ENCODE measurements at places on chromosomes 1 and 21.
A peak's percentile ranks its signal among the peaks of the same experiment; 100 is the strongest.

DNA sequence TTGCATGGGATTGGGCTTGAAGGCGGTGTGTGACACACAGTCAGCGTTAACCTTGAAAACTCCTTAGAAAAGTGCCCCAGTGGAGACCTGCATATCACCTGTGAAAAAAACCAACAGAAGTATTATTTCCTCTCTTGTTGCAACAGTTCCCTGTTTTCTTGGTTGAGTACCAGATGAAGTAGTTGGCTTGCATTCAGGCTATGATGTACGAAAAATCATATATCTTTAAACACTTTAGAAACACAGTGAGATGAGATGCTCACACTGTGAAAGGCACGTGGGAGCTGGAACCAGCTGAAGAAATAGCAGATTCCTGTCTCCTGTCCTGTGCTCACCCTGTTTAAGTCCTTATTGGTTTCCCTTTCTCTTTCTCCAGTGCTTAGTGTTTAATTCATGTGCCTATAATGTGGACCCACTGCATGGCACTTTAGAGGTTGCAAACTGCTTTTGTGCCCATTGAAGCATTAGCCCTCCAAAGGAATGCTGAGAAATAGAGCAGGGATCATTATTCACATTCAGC, 2.8 kb downstream of the CAMK1G start:
- DNase-seq, result no peak

DNA sequence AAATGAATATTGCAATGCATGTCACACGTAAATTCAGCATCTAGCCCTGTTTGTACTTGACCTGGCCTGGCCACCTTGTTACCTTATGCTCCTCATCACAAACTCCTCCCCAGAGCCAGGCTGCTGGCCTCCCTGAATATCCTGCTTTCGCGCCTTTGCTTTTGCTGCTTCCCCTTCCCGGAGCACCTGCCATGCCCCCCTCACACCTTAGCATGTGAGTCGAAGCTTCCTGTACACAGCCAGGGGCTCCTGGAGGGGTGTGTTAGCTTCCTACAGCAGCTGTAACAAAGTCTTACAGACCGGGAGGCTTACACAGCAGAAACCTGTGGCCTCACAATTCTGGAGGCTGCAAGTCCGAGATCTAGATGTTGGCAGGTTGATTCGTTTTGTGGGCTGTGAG, 60.1 kb downstream of the TLR5 start:
- DNase-seq, result no peak

DNA sequence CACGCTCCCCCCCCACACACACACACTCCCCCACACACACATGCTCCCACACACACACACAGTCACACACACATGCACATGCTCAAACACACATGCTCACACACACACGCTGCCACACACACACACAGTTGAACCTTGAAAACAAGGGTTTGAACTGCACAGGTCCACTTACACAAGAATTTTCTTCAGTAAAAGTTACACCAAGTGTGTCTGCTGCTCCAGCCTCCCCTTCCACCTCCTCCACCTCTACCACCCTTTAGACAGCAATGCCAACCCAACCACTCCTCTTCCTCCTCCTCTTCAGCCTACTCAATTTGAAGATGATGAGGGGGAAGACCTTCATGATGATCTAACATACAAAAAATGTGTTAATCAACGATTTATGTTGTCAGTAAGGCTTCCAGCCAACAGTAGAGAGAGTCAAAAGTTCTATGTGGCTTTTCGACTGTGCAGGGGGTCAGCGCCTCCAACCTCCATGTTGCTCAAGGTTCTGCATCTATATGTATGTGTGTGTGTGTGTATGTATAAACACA, 26.8 kb downstream of the HSF2BP start:
- no peak for DNase-seq

DNA sequence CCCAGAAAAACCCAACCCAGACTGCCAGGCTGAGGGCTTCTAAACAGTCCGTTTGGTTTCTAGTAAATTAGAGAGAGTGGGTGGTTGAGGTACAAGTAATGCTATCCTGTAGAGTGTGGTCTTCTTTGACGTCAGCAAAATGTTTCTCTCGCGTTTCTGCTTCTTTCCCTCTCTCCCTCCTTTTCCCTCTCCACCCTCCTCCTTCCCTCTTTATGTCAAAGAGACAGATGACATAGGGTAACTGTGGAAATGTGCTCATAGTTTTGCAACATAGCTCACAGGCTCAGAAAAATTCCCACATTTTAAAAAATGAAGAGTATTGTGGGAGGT, 158.3 kb downstream of the TOMM20 start:
- DNase-seq, result no peak

- DNase-seq, result no peak
Observed at GRCh38 chr1:17097787-17098186, 21.5 kb downstream of the PADI2 start.

- DNase-seq, result no peak
Observed at GRCh38 chr1:24857507-24858133, 72.5 kb downstream of the RUNX3 start.

GRCh38 chr1:92425617-92426016, 61.1 kb downstream of the GFI1 start:
- no peak for DNase-seq

GRCh38 chr1:221806984-221807383, 65.1 kb upstream of the DUSP10 start:
- DNase-seq, result no peak

GRCh38 chr1:58361134-58361533, 185.4 kb downstream of the OMA1 start:
- DNase-seq, result no peak

GRCh38 chr1:153540394-153541361, at the start of gene S100A5:
Gene S100A5 (minus strand): TSS chr1:153540934. CDS start chr1:153540191, 743 bp downstream.
- peak; percentile 79 for DNase-seq

- no peak for DNase-seq
Observed at GRCh38 chr1:206577626-206578025, 34.6 kb downstream of the EIF2D start.

DNA sequence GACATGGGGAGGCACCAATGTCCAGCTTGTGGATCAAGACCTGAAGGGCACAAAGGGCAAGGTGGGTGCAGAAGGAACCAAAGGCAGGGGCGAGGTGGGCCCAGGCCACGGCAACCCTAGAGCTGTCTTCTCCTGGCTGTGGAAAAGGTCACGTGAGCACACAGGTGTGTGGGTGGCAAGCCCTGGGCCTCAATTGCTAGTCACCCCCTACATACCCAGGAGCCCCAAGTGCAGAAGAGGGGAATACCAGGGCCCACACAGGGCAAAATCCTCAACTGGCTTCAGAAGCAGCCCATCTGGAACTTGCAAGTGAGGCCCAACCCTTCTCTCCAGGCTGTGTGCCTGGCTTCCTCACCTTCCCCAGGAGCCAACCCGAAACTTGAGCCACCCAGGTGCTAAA, 25.6 kb downstream of the ZBTB17 start:
- DNase-seq, result no peak

- peak; percentile 8 for DNase-seq
Observed at GRCh38 chr1:72283307-72284083, 1.2 kb upstream of the NEGR1 start.

DNA sequence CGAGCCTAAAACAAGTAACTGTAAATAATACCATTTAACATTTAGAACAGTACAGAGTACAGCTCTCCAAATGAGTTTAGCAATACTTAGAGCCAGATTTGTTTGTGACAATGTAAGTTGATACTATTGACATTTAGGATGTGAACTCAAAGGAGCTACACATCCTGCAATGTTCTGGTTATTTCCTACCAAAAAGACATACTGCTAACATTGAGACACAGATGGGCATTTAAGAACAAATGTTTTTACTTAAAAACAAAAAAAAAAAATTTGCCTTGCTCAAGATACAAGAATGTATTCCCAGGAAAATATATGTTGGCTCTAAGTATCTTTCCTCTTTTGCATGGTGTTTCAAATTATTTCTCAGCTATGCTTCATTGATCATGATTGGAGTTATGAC, 1464.8 kb upstream of the PRMT6 start:
- DNase-seq, result no peak

GRCh38 chr1:228268881-228269265, 61.0 kb downstream of the OBSCN start:
- no peak for DNase-seq

DNA sequence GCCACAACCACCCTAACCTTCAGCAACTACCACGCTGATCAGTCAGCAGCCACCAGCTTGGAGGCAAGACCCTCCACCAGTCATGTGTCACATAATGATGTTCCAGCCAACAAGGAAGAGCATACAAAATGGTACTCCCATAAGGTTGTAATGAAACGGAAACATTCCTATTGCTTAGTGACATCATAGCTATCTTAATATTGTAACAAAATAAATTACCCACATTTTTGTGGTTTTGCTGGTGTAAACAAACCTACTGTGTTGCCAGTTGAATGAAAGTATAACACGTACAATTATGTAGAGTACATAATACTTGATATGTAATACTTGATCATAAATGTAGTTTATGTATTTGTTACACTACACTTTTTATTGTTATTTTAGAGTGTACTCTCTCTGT, 1363.2 kb upstream of the ADGRL4 start:
- DNase-seq, result no peak

- DNase-seq, result no peak
Observed at GRCh38 chr1:61836649-61837048, 94.4 kb downstream of the PATJ start.

GRCh38 chr1:14310476-14310875, 288.0 kb upstream of the KAZN start:
- DNase-seq, result no peak

- no peak for DNase-seq
Observed at GRCh38 chr1:195005338-195005737, 1602.9 kb downstream of the KCNT2 start.

DNA sequence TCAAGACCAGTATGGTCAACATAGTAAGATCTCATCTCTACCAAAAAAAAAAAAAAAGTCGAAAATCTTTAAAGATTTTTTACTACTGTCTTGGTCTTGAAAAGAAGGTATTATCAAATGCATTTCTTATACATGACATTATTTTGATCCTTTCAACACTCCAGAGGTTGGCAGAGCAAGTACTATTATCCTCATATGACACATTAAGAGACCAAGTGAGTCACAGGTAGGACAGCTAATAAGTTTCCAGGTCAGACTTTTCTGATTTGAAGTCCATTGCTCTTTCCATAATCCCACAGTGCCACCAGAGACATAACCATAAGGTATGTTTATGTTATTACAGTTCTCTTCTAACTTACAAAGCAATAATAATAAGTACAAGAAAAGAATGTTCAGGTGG, 15.2 kb downstream of the DBT start:
- DNase-seq, result no peak

- DNase-seq, result no peak
Observed at GRCh38 chr1:166282391-166283137, 115.8 kb upstream of the FAM78B start.

GRCh38 chr1:115006191-115006590, 23.4 kb upstream of the TSHB start:
- DNase-seq, result no peak

DNA sequence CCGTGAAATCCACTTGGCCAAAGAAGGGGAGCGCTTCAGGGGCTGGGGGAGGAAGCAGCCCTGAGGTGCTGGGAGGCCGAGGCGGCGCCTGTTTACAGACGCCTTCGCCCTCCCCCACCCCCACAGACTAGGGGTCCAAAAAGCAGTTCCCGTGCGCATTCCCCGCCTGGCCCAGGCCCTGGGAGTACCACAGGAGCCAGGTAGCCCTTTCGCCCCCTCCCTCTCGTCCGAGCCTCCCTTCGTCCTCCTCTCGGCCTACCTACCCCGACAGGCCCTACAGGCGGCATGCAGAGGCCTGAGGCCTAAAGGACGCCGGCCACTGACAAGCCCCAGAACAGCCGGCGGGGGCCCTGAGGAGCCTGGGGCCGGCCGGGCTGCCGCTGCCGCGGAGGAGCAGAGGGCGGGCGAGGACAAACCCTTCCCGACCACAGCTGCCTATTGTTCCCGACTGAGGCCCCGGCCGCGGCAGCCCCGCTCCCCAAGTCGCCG, 522 bp downstream of the RC3H1 start:
- DNase-seq, result peak; percentile 31

DNA sequence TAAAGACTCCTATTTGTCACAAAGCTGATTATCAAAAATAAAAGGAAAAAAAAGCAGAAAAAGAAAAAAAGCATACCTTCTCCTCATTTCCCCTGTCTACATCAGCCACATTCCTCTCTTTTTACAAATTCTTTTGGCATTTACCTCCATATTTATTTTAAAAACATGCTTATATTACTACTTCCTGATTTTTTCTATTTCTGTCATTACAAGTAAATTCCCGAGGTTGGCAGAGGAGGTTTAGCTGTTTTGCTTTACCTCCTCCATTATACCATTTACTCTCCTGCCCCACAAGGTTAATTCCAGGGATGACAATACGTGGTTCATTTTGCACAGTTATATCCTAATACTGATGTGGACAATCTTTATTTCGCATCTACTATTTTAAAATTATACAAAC, 26.3 kb upstream of the CD34 start:
- DNase-seq, result no peak

- peak; percentile 27 for DNase-seq
Observed at GRCh38 chr1:28437924-28438699, 67.7 kb upstream of the RCC1 start.

DNA sequence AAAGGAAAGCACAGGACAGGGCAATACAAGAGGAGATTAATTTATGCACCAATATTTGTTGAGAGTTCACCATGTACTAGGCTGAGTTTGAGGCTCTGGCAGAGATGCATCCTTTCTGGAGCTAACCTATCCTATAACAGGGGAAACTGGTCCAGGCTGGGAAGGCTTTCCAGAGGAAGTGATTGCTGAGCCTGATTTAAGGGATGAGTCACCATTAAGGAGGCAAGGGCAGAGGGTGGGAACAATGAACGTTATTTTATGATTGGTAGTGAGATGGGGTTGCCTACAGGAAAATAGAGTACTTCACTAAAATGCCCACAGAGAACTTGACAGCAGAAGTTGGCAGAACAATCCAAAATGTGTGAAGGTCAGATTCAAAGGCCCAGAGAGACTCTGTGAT, 141.4 kb downstream of the PLPP3 start:
- DNase-seq, result no peak
